Vagina (tissue), 2 donors: ENCODE measurements at places on chromosomes 11 and 22. TPM values are rescaled to one million over a fixed set of nuclear protein-coding genes. Genes with fewer than 3 reads are reported as not detected.

The B4GALNT4 gene
- total RNA-seq = 15.5 TPM

GRCh38 chr11:111423250-111423615, 44.2 kb upstream of the POU2AF1 start:
- H3K27me3 ChIP-seq = no peaks in the 10 kb centered on the region
- peaks cover 37% of the 10 kb centered on the region for H3K4me1 ChIP-seq
- no peak overlapping the region for H3K27ac ChIP-seq
- no peaks in the 10 kb centered on the region for H3K36me3 ChIP-seq

- H3K4me3 ChIP-seq = no peak overlapping the region
- no peaks in the 10 kb centered on the region for H3K27me3 ChIP-seq
- H3K27ac ChIP-seq = no peak overlapping the region
- peaks cover 22% of the 10 kb centered on the region for H3K4me1 ChIP-seq
- no peak for DNase-seq
Observed at GRCh38 chr11:125261588-125261987, 97.0 kb downstream of the PKNOX2 start.

- no peak for DNase-seq
- H3K27ac ChIP-seq = no peak overlapping the region
- H3K36me3 ChIP-seq = no peaks in the 10 kb centered on the region
- no peaks in the 10 kb centered on the region for H3K27me3 ChIP-seq
- H3K4me1 ChIP-seq = peaks cover 3% of the 10 kb centered on the region
Observed at GRCh38 chr11:64048042-64048854, 12.5 kb downstream of the FLRT1 start.
